ENCODE measurements at places on chromosomes 1 and 21.

- no peak for DNase-seq
These were observed 116.3 kb downstream of the EPHB2 start for GRCh38 chr1:22826604-22827580.

- DNase-seq: no peak
These were observed 56.4 kb downstream of the AHCTF1 start for GRCh38 chr1:246875041-246876026.

DNA sequence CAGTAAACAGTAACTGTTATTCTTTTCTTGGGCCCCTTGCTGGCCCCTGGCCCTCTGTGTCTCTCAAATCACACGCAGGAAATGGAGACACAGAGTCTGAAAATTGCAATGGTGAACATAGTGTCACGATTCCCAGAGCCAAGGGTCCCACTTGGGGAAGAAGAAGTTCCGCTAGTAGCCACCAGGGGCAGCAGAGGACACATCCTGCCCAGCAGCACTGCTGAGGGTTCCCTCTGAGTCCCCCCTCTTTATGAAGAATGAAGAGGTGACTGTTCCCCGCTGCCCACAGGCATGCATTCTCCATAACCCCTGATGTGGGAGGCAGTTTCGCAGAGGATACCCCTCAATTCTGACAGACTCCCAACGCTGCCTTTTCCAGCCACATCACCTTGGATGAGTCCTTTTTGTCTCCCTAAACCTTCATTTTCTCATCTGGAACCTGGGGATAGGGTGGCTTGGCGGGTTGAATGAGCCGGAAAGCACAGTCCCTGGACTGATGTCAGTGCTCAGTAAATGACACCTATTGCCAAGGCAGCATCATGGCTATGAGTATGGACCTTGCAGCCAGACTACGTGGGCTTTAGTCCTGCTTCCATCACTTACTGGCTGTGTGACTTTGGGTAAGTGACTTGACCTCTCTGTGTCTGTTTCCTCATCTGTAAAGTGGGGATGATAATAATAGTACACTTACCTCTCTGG, 238.0 kb upstream of the TMEM51 start:
- DNase-seq: no peak

DNA sequence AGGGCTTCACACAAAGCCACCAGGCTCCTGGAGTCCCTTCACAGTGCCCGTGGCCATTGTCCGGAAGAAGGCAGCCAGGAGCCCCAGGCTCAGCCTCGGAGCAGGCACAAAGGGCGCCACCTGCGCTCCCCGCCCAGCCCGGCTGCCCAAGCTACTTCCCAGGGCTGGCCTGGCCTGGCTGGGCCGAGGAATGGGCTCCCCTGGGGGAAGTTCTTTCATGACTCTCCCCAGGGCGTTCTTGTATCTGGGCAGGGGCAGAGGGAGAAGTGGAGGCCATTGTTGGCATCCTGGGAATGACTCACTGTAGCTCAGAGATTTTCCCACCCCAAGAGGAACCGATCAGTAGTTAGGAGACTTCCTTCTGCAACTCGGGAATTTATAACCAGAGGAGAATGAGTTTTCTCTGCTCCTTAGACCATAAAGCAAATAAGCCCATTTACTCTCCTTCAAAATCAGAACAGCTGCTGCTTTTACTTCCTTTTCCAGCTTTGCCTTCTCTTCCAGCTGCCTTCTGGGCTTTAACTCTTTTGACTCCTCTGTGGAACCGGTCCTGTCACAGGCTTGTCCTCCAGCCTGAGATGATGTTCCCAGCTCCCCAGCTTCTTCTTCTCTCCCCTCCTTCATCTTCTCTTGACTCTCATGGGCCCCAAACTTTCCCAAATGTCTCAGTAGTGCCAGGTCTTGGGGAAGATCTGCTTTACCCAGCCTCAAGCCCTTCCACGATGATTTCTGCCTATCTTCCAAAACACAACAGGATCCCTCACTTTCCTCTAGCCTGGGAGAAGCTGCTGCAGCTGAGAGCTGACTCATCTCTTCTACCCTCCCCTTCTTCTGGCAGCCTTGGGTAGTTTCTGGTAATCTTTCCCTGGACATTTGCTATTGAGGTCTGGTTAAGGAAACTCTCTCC, 118.7 kb upstream of the CD34 start:
- no peak for DNase-seq

DNA sequence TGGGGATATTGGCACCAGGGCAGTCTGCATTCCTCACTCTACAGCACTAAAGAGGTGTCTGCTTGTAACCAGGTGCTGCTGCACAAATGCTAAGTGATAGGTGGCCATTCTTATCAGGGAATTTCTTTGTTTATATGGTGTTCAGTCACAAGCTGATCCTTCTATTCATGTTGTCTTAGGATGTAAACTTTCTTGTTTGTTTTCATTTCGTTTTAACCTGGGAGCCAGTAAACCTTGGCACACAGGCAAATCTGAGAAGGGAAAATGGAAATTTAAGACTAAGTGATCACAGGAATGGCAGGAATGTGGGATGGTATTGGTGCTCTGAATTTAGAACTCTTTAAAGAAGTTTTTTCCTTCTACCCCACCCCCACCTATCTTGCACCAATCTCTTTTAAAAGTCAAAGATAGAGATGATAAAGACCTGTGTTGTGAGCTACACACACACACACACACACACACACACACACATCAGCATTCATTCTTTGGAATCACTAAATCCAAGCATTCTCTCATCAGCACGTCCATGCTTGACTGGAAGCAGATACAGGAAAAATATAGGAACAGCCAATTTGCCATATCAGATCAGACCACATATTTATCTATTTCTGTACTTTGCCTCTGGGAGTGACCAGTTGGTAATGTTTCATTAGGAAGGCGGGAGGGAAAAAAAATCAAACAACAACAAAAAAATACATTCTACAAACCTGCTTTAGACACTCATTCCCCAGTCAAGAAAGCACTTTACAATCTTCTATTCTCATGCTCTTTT, 451.4 kb upstream of the ADGRL2 start:
- no peak for DNase-seq

DNA sequence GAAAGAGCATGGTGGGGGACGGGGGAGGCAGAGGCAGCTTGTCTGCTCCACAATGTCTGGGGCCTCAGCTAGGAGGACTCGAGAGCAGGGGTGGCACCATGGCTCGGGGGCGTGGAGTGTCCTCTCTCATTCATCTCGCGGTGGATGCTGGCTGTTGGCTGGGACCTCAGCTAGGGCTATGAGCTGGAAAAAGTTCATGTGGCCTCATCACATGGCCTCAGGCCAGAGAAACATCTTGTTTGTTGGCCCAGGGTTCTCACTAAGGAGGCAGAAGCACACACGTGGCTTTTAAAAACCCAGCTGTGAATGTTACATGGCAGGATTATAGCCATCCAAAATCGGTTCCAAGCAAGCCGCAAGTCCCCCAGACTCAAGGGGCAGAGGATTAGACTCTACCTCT, 6.2 kb upstream of the CENPS start:
- no peak for DNase-seq

- no peak for DNase-seq
These were observed 23.8 kb upstream of the EDN2 start for GRCh38 chr1:41508290-41508689.

GRCh38 chr1:238675221-238675620, 711.1 kb upstream of the CHRM3 start:
- DNase-seq: no peak

GRCh38 chr1:232555494-232556210, 74.3 kb downstream of the SIPA1L2 start:
- DNase-seq: no peak

- DNase-seq: no peak
These were observed 90.7 kb downstream of the ST6GALNAC5 start for GRCh38 chr1:76957961-76958360.

DNA sequence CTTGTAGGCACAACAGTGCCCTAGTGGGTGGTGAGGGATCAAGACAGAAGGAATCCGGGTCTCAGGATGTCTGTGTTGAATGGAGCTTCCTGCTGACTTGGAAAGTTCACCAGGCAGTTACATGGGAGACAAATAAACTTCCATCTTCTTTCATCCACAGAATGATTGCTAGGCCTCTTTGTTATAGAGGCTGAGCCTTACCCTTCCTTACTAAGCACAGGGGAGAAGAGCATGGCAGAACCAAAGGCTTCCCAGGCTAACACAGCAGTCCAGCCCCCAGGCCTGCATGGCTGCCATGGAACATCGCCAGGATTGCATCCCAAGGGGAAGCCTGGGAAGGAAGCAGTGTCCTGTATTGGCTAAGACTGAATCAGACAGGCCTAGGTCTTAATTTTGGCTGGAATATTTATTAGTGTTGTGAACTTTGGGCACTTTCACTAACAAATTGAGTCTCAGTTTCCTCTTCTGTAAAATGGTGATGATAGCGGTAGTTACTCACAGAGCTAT, 18.7 kb downstream of the HEYL start:
- DNase-seq: no peak

GRCh38 chr1:26082020-26082350, 14.6 kb upstream of the TRIM63 start:
- no peak for DNase-seq

DNA sequence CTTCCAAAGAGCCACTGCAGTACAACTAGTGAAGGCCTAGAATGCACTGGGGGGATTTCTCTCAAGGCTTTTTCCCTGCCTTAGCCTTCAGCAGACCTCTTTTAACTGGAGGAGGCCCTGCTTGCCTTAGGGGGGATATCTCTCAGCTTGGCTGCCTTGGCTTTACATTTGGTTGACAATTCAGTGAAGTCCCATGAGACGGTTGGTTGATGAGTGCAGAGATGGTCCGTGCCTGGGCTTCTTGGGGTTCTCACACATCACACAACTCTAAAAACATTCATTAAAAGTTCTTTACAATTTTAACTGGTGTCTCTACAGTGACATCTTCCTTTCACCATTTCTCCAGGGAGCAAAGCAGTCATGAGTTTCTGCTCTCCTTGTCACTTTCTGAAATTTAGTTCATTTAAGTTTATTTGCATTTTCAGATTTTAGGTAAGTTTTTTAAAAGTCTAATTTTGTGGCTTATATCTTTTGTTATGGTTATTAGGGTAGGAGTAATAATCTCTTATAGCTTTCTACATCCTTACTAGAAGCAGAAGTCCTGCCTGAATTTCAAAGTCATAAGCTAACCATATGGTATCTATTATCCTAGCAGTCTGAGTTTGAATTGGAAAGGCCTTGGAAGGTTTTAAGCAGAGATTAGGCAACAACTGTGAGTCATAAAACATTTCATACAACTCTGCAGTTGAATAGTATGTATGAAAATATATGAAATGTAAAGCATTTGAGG, 487.6 kb downstream of the DPYD start:
- DNase-seq: no peak

DNA sequence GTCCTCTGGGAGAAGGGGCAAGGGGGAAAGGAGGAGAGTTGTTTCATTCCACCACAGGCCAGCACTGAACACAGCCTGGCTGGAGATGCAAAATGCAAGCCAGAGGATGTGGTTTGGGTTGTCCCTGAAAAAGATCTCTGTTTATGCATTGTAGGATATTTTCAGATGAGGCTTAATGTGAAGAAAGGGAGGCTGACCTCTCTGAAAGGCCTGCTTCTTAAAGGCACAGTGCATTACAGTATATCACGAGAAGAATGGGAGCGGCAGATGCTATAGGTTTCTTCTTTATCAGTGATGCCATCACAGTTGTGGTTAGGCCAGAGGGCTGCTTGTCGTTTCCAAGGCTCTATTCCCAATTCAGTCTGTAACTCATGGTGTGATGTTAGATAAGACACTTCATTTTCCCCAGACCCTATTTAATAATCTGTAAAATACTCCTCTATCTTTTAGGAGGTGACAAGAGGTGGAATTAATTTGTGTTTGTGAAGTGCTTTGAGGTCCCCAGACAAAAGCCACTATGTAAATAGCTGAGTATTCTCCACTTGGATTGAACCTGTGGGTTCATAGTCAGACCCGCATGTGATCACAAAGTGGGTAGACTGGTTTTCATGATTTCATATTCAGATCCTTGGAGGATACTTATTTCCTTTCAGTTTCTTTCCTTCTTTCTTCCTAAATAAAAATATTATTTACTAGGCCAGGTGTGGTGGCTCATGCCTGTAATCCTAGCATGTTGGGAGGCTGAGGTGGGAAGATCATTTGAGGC, 76.5 kb upstream of the WDR26 start:
- no peak for DNase-seq

DNA sequence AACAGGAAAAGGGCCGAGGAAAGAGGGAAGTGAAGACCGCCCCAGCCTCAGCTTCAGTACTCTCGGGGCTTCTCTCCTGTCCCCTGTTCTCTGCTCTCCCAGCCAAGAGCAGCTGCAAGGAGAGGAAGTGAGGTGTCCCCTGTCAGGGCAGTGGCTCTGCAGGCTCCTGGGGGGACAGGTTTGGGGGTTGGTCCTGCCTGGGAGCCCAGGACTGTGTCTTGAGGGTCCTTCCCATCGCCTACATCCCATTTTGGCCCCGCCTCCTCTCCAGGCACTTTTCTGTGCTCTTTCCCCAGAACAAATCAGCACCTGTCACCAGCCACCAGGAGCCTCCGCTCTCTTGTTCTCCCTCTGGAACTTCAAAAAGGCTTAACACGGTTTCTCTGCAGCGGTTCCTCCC, 82.6 kb downstream of the VWA5B1 start:
- no peak for DNase-seq

DNA sequence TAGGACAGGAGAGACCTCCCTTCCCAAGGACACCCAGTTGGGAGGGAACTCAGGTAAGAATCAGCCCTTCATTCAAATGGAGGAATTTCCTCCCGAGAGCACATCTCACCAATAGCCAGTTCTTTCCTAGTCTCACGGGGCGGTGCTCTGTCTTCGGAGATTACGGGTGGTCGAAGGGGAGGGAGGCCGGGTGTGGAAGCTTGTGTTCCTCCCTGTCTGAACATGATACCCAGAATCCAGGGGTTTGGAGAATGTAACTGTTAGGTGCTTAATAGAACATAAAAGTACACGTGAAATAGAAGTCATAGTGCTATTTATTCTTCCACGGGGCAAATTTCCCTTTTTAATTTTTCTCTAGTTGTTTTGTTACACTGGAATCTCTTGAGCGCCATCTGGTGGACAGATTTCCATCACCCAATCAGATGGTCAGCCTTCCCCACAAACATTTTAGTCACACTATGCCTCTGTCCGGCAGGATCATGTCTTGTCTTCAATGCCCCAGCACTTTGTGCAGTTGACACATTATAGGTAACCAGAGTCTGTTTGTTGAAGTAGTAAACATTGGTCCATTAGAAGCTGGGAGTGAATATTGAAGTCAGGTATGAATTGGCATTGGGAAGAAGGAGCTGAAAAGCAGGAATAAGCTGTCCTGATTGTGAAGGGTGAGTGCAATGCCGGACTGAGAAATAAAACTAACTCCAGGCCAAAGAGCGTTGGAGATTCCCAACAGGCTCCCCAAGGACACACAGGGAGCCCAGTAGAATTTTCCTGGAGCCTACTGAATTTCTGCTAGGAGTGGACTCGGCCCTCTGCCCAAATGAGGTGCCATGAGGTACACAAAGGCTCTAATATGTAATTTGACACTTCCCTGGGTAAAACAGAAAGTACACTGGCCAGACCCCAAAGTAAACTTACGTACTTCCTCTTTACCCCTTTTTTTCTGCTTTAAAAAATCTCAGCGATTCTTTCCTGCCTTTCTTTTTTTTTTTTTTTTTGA, 27.6 kb upstream of the ZNF697 start:
- peak; percentile 30 for DNase-seq

DNA sequence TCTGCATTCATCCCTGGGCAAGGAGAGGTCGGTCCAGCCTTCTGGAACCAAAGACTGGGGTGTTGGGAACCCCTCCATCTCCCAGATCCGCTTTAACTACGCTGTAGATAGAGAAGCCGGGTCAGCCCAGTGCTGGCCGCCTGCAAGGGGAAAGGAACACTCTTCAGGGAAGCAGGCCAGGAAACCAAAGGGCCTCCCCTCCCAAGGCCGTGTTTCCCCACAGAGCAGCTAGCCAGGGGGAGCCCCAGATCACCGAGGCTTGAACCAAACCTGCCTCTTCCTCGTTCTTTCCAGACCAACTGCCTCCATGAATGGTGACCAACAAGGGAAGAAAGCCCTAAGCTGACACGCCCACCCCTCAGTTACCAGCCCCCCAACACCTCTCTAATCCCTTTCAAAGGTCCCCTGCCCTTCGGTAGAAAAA, 1.2 kb upstream of the CHD5 start:
- no peak for DNase-seq

Measured in central memory CD4-positive, alpha-beta T cell (primary cell).